Dermis blood vessel endothelial cell (primary cell): ENCODE measurements at places on chromosomes 1 and 21.

DNA sequence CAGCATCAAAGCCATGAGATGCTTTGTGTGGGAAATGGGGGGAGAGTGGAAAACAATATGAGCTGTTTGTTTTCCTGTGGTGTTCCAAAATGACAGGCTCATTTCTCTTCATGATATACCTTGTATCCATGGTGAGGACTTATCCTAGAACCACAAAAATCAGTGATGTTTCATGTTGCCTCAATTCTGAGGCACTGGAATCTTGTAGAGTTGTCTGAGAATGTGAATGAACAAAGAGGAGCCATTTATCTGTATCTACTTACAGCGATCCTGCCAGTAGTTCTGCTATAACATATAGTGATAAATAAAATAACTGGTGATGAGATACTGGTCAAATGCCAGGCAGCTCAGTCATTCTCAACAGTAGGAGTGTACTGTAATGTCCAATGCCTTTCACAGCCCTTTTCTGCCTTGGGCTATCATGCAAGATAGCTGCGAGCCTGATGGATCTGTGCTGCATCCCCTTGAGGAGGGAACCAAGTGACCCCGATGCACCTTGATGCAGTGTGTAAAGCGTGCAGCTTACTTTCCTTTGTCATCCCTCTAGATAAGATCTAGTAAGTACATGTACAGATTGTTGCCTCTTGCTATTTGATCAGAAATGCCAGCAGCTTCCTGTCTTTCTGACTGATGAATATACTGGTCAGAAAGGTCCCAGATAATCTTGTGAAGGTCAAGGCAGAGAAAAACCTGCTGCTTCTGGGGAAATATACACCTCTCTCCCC is 52.8 kb downstream of the SLC44A3 start:
- DNase-seq, result peak; percentile 52

DNA sequence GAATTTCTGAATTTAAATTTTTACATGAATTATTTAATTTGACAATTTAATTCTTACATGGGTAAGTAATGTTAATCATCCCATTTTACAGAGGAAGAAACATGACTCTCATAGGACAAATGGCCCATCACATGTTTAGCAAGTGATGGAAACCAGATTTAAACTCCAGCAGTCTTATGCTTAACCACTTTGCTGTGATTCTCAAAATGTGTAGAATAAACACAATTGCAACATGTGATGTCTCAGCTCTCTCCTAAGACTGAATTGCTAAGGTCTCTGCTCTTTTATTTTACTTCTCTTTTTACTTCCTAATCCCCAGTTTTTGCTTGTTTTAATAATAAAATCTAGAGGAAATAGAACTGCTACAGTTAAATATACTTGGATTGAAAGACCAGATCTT is 42.8 kb downstream of the HS2ST1 start:
- DNase-seq, result no peak

DNA sequence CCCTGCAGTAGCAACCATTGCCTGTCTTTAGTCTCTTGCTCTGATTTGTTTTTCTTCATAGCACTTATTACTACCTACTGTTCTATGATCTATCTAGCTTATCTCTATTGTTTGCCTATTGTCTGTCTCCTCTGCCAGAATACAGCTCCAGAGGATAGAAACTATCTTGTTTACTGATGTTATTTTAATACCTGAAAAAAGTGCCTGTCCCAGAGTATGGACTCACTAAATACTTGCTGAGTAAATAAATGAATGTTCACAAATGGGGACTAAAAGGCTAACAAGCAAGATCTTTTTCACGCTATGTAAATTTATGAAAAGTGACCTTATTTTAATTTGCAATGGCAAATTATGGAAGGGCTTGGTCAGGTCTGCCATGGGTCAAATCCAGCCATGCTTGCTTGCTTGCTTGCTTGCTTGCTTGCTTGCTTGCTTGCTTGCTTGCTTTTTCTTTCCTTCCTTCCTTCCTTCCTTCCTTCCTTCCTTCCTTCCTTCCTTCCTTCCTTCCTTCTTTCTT is 145.3 kb downstream of the TGFB2 start:
- DNase-seq, result no peak

DNA sequence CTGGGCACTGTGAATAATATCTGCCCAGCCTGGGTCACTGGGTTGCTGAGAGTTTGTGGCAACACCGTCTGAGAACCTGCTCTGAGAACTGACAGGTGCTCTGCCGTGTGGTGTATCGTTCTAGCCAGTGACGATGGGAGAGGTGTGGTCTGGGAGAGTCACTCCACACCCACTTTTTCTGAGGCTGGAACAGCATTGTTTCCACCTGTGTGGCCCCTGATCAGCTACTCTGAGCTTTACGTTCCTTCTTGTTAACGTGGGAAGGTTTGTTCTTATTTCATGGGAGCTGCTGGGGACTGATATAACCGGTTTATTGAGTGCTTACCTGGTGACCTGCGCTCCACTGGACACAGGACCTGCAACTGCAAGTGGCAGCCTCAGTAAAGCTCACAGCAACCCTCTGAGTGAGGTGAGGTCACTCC is 34.8 kb upstream of the TENT5C start:
- DNase-seq, result no peak

GRCh38 chr1:107877745-107878144 is 87.2 kb downstream of the VAV3 start:
- no peak for DNase-seq

- no peak for DNase-seq
These were observed 77.2 kb upstream of the CTTNBP2NL start for GRCh38 chr1:112318698-112319370.

GRCh38 chr1:28111157-28111556 is 22.7 kb upstream of the EYA3 start:
- DNase-seq, result no peak

GRCh38 chr1:67843331-67843730 is 10.1 kb upstream of the GNG12 start:
- no peak for DNase-seq

GRCh38 chr1:27662707-27663393 is 9.1 kb downstream of the IFI6 start:
- peak; percentile 90 for DNase-seq

DNA sequence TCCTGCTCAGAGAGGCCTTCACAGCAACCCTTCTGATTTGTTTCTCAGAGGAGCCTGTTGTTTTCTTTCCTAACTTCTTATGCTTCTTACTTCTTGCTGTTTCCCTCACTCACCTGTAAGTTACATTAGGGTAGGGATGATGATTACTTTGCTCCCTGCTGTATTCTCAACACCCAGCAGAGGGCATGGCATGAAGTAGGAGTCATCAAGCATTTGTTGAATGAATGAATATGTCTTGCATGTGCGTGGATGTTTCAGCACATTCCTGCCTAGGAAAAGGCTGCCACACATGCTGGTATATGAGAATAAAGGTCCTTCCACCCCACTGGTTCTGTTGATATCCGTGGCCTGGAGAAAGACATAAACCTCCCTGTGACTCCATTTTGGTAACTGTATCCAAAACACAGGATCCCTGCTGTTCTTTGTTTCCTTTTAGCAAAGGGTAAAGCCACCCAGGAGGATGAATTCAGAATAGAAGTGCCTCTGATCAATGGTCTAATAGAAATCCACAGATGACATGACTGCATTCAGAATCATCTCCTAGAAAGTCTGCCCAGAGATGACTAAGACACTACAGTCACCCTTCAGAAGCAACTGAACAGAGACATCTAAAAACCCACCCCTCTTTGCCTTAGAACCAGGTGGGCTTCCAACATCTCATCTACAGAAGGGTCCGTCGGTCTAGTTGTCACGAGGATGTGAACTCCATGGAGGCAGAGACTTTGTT is 168.8 kb downstream of the ZSCAN20 start:
- peak; percentile 42 for DNase-seq

DNA sequence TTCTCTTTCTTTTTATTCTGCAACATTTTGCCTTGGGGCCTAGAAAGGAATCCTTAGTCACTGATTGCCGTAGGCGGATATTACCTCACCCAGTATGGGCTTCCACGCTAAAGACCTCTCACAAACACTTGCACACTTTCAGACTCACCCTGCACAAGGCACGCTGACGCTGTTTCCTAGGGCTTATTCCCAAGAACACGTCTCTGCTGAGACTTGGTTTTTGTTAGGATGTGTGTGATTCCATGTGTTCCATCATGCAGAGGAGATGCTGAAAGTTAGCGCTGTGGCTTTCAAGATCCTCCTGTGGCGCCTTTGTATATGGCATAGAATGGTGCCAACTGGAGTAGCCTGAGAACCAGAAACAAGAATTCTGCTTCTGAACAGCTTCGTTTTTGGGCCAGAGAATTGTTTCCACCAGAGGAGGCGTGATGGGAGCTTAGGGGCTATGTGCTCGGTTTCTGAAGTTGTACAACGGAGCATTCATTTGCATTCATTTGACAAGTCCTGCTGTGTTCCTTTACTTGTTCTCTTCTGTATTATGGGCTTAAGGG is 297.0 kb downstream of the DISC1 start:
- DNase-seq, result no peak

GRCh38 chr21:38254970-38255369 is 1.8 kb upstream of the KCNJ15 start:
- no peak for DNase-seq

DNA sequence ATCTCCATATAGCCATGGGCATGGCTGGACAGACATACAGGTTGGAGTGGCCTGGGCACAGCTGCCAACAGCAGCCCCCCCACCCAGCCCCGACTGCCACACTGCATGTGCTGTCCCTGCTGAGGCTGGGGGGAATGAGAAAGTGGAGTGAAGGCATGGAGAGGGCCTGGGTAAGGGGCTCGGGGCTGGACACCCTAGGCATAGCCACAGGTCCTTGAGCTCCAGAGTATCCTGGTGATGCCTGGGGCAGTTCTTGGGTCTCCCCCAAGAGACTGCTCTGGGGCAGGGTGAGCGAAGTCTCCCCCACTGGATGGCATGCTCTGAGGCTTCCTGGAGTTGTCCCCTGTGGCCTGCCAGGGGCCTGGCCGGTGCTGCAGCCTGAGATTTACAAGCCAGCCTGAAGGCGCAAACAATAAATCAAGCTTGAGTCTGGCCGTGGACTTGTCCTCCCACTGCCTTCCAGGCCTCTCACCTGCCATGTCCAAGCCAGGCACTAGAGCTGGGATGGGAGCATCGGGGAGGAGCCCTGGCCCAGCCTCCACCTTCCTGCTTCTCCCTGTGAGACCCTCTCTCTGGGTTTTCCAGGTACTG is 53.6 kb downstream of the FOXO6 start:
- DNase-seq, result no peak

DNA sequence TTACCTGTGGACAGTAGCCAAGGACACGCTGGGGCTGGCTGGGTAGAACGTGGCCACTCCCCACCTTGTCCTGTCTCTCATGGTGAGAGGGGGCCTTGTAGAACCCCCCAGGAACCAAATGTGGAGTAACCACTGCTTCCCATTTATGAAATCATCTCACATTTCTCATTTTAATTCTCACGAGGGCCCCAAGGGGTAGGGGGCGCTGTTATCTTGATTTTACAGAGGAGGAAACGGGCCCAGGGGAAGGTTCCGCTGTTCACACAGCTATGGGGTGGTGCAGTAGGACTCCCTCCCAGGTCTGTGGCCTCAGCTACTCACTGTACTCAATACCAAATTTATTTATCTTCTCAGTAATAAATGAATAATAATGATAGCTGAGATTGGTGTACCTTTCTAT is 5.5 kb downstream of the SMPDL3B start:
- DNase-seq, result peak; percentile 68

DNA sequence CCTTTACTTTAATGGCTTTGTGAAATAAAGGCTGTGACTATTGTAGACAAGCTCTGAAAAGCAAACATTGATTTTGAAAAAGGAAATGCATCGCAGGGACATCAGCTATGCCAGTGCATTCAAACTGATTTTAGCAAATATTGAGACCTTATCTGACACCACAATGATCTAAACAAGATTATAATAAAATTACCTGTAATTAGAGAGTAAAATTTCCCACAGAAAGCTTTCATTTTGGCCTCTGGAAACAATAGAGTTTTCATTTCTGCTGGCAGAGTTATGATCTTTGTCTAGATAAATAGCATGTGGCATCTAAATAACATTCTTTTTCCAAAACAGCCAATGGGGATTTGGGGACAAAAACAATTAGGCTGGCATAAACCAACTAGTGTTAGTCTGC is 650.4 kb upstream of the PRMT6 start:
- DNase-seq, result no peak

GRCh38 chr1:77085109-77085508 is 134.1 kb downstream of the PIGK start:
- DNase-seq, result no peak

DNA sequence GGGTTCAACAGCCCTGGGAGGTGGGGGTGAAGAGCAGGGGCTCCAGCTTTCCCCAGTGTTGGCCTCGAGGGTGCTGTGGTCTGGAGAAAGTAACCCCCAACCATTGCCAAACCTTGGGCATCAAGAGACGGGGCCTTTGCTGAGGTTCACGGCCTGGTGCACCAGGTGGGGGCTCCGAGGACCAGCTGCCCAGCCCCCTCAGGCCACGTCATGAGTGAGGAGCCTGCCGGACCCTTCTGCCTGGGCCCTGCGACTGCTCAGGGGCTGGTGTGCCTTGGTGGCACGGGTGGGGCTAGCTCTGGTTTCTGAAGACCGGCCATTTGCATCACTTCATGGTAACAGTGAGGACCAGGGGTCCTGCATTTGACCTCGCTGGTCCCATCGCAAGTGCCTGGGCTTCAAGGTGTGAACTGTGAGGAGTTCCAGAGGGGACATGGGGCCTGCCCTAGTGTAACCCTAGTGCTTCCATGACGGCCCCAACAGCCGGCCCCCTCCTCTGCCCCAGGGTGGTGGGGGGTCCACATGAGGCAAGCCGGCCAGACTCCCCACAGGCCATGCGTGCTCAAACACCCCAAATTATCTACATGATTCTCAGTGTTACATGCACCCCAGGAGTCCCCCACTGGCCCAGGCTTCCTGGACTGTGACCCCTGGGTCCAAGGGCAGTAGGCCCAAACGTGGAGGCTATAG is 13.5 kb downstream of the MORN1 start:
- no peak for DNase-seq

DNA sequence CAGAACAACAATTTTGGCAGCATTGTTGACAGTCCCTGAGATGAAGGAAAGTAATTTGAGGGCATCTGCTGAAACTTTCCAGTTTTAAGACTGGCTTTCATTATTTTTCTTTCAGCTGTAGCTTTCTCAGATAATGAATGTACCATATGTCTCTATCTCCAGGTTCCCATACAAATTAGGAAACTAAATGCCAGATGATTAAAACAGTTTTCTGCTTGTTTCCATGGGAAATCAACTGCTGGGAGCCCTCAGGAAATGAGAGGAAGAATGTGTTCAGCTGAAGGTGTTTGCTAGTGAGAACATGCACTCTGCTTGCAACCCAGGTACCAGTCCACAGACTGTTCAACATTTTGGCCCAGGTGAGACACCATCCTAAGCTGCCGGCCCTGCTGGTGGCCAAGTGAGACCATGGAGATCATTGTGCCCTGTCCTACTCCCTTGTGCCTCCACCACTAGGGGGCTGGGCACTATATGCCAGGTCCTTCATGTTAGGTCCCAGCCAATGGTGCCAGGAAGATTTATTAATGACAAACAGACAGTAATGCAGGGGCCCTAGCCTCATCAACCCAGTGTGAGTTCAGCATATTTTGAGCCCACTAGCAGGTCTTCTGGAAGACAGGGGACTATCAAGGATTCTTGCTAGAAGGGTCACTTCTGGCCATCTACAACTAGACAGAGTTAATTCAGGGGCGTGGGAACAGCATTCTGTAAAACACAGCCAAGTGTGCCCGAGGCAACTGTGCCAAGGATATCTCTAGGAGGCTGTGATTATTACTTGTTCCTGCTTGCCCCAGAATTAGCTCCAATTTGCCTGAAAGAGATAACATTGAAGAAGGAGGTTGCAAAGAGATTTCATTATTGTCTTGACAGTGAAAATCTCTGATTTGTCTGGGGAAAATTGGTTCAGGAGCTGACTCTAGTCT is 17.0 kb upstream of the LRRC8C start:
- DNase-seq, result peak; percentile 54
